ENCODE measurements at places on chromosomes 16 and 17. TPM values are rescaled to one million over a fixed set of nuclear protein-coding genes. Genes with fewer than 3 reads are reported as not detected.

SDK2 gene
- total RNA-seq = 0.04 TPM

DNA sequence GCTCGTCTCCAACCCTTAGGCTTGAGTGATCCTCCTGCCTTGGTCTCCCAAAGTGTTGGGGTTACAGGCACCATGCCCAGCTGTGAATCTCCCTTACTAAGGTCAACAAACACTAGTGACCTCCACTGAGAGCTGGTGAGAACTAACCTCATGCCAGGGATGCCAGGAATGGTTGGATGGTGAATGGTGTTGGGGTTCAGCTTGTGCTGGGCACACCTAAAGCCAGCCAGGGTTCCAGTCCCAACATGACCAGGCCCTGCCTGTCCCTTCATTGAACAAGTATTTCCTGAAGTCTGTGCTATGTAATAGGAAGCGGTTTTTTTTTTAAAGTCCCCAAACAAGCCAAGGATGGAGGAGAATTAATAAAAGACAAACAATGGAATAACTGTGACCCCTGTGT is 56.0 kb upstream of the TOB1 start:
- DNase-seq = no peak

GRCh38 chr17:36761203-36761950 is 160.0 kb downstream of the MRM1 start:
- no peak for DNase-seq

DNA sequence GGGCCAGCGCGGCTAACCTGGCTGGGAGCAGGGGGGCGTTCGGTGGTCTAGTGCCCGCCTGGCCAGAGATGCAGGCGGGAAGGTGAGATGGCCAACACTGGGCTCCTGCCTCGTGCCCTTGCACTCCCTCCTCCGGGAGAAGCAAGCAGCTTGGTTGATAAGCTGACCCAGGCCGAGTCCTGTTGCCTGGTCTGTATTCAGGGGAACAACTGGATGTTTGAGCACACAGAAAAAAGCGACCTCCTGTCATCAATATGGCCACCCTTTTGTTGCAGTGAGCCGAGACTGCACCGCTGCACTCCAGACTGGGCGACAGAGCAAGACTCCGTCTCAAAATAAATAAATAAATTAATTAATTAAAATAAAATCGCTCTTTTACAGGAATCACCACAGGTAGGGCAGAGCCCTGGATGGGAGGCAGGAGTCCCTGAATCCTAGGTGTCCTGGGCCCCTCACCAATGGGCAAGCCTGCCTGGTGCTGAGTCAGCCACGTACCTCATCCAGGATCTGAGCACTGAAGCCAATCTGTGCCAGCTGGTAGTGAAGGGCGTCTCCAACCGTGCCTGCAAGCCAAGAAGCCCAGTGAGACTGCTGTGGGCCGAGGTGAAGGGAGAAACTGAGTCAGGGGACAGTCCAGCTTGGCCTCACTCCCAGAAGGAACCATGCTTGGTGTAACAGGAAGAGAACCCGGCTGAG is 31.8 kb downstream of the HASPIN start:
- DNase-seq = no peak

DNA sequence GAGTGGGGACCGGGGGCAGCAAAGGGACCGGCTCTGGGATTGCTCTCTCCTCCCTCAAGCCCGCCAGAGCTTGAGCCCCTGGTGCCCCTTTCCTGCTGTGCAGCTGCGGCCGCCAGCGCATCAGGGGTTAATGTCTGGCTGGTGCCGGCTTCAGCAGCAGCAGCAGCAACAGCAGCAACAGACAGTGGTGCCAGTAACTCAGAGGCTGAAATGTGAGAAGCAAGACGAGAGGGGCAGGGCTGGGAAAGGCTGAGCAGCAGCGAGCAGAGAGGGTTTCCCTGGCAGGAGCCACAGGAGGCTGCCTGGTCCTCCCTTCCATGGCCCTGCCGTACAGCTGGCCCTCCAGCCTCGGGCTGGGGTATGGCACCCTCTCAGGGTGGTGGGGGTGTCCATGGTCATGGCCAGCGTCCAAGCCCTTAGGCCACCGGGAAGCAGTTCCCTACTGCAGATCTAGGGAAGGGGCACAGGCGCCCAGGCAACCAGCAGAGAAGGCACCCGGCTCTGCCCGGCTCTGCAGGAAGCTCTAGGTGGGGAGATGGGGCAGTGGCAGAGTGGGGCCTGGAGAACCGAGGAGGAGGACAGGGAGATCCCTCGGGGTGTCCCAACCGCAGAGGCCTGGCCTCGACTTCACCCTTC is 21.1 kb upstream of the TFAP4 start:
- no peak for DNase-seq

CCL4 gene
- not detected for total RNA-seq

SLC16A13 gene
- total RNA-seq = 0.92 TPM

- no peak for DNase-seq
These were observed 35.8 kb upstream of the TEKT3 start for GRCh38 chr17:15377200-15377599.

DNA sequence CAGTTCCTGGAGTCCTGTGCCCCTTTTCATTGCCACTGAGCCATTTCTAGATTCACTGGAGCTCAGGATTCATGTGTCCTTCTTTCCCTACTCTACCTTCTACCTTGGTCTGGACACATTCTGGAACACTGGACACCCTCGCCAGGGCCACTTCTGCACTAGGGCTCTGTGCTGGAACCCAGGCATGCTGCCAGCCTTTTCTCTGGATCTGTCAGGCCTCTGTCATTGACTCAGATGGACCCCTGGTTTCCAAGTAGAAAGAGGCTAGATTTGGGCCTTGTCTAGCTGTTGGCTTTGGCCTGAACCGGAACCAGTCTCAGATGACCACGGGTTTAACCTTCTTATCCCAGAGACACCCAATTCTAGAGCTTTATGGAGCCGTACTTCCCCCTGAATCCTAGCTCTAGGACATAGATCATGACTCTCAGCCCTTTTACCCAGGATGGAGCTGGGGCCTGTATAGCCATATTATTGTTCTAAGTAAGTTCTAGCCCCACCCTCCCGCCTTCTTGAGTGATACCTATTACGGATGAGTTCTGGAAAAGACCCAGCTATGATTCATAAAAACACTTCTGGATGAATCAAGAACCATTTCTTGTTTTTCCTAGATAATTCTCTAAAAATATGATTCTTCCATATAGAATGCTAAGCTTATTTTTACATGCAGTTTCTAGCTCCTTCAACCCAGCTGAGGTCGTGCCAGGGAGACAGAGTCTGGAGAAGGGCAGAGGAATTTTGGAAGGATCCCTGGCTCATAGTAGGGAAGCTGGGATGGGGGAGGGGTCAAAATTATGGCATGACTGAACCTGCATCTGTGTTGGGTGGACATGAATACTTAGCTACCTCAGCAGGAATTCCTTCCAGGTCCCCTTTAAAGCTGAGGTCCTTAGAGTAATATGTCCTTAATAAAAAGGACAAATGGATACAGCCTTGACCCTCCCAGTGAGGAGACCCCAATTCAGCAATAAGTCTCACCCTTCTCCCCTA is 1.1 kb upstream of the CHRNB1 start:
- DNase-seq = no peak

GRCh38 chr17:31820691-31821435 is 38.2 kb downstream of the COPRS start:
- DNase-seq = peak; percentile 40

KRT39 gene
- total RNA-seq = not detected

- DNase-seq = no peak
These were observed 21.4 kb downstream of the MYBBP1A start for GRCh38 chr17:4533523-4534504.

ELMO3 gene
- 0.53 TPM for total RNA-seq

DNA sequence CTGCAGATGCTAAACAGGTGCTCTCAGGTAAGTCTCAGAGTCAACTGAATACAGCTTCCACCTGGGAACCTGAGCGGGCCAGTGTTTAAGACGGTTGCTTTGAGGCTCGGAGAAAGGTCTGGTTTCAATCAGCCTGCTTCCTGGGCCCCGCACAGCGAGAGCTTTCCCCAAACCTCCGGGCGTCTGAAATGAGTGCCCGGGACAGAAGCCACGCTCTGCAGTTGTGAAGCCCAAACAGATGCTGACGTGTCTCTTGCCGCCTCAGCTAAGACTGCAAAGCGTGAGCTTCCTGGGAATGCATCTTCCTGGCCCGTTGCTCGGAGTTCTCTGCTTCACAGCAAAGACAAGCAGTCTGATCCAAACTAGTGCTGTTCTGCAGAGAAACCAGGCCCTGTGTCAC is 36.7 kb downstream of the PLXDC1 start:
- DNase-seq = no peak

MSI2 gene
- total RNA-seq = 22.8 TPM

- DNase-seq = no peak
These were observed 8.9 kb upstream of the AXIN1 start for GRCh38 chr16:361341-361871.

MCRIP1 gene
- total RNA-seq = 149 TPM

MYH8 gene
- total RNA-seq = not detected

- no peak for DNase-seq
These were observed 11.8 kb downstream of the NXPH3 start for GRCh38 chr17:49587366-49588073.

DNA sequence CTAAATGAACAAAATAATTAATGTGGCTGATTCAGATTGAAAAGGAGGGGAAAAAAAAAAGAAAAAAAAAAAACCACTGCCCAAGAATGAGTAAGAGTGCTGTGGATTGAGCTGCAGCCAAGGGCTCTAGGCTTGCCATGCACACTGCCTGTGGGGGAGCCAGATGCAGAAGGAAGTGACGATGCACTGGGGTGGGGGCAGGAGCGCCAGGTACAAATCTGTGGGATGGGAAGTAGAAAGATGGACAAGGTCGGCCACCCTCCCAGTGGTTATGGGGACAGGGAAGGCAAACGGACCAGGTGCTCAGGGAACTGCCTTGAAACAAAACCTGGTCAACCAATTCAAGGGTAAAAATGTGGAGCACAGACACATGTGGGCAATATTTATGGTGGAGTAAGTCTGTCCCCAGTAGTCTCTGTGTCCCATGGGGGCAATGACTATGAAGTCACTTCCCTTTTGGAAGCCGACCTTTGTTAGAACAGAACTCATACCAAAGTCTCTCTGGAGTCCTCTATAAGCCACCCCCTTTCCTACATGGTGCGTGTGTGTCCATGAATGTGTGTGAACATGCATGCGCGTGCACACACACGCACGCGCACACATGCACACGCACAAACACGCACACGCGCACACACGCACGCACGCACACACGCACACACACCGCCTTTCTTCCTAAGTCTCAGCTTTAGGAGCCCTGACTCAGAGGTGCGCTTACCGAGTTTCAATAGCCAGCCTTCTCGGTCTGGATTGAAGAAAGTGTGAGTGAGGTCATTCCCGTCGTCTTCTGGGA is 84.3 kb downstream of the CYTH1 start:
- DNase-seq = no peak

DNA sequence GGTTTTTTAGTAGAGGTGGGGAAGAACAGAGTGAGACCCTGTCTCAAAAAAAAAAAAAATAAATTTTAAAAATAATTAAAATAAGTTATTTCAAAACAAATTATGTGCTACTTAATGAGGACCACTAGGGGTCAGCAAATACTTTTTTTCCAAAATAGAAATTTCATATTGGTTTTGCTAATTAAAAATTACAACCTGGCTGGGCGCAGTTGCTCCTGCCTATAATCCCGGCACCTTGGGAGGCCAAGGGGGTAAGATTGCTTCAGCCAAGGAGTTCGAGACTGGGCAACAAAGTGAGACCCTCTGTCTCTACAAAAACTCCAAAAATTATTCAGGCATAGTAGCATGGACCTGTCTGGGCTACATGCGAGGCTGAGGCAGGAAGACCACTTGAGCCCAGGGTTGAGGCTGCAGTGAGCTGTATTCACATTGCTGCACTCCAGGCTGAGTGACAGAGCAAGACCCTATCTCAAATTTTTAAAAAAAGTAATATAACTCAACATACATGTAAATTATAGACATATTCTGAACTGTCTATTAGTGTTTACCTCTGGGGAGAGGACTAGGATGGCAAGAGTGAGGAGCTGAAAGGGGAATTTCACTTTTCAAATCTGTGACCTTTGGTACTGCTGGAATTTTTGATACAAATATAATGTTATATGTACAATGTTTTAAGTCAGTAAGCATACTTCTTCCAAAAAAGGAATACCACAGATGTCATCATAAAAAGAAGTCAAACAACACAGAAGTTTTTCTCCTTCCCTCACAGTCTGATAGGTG is 8.1 kb downstream of the MEIOB start:
- DNase-seq = peak; percentile 3

TBC1D3B gene
- 0.86 TPM for total RNA-seq

HOXB4 gene
- 3.0 TPM for total RNA-seq

DNA sequence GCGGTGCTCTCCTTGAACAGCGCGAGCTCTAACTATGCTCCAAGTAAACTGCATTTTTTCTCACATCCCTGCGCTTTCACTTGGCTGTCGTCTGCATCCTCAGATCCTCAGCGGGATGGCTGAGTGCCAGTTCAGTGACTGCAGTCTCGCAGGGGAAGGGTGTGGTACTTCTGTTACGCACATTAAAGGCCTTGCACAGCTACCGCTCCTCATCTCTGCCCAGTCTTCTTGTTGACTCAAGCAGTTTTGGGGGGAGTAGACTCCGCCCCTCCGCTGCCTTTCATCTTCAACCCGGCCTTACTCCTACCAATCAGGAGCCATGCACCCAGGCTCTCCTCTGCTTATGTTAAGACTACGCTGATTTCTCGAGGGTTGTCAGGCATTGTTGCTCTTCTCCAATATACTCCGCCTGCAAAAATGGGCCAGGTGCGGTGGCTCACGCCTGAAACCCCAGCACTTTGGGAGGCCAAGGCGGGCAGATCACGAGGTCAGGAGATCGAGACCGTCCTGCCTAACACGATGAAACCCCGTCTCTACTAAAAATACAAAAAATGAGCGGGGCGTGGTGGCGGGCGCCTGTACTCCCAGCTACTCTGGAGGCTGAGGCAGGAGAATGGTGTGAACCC is 10.0 kb downstream of the ATP5PD start:
- no peak for DNase-seq

DOC2B gene
- 0.07 TPM for total RNA-seq

DNA sequence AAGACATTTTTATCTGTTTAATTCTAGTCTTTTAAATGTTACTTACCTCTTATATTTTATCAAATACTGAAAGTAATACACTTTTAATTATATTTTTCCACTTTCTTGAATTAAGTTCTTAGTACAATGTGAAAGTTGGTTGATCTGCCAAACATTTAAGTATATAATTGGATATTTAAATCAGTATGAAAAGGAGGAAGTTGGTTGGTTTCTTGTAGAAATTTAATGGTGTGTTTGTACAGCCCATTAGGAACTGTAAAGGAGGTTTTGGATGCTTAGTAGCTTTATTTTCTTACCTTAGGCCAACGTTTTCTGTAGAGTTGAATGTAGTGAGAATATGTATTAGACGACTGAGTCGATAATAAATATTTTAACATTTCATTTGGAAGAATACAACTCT is 5.4 kb downstream of the NFATC3 start:
- DNase-seq = no peak

TBC1D3D gene
- total RNA-seq = not detected

Data from pulmonary artery endothelial cell (primary cell).